ENCODE measurements at places on chromosomes 3 and 15.
A peak's percentile ranks its signal among the peaks of the same experiment; 100 is the strongest.

DNA sequence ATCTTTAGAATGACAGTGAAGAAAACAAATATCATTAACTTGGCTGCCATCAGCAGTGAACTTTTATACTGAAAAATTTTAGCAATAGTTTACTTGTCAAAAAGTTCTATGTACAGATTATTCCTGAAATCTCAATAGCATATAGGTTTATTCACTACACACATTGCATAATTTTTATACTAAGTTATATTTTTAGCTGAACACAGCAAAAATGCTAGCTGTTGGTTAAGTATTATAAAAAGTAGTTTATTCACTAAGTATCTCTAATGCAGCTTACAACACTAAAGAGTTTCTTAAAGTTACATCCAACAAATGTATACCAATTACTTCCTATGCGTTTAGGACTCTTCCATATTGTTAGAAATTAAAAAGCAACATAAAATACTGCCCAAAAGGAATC is 131.9 kb downstream of the SCAPER start:
- no peak for DNase-seq

- DNase-seq = no peak
These were observed 30.4 kb downstream of the CCDC13 start for GRCh38 chr3:42742688-42743087.

DNA sequence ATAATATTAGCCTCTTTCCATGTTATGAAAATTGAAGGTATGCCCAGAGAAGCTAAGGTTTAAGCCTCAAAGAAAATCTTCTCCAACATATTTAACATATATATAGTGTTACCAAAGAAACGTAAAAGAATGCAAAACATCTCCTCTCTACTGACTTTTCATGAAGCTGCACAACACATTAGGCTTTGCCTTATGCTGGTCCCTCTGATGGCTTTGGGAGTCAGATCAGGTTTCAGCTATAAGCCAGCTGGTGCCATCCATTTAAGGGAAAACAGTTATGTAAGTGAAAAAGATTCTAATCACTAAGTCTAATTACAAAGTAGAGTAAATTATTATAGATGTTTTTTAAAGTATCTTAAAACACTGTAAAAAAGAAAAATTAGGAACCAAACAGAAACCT is 410.5 kb downstream of the LSAMP start:
- DNase-seq = no peak

GRCh38 chr3:142224482-142225072 is 808 bp downstream of the GK5 start:
- DNase-seq = no peak

- no peak for DNase-seq
These were observed 55.7 kb downstream of the GALK2 start for GRCh38 chr15:49225572-49226281.

DNA sequence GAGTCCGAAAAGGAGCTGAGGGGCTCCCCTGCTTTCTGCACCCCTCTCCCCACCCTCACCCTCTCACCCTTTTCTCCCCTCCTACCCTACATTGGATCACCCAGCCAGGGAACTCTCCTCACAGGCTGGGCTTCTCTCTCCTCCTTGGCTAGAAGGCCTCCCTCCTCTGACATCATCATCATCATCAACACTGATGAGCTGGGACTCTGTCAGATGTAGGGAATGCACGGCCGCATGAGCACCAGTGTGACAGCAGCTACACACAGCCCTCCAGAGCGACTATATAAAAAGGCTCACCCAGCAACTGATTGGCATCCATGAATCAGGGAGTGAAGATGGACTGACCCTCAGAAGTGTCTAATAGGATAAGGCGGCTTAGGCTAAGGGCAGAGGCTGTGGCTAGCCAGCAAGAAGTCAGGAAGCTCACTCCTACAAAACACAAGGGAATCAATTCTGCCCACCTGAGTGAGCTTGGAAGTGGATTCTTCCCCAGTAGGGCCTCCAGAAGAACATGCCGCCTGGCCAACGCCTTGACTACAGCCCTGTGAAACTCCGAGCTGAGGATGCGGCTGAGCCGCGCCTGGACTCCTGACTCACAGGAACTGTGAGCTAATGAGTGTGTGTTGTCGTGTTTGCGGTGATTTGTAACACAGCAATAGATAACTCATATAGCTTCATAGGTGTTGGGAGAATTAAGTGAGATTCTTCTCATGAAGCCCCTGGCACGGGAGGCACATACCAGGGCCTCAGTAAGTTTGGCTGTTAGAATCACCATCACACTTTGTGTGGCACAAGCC is 147.6 kb downstream of the FAM43A start:
- DNase-seq = no peak

GRCh38 chr15:40314723-40315276 is 7.1 kb upstream of the PLCB2 start:
- no peak for DNase-seq

DNA sequence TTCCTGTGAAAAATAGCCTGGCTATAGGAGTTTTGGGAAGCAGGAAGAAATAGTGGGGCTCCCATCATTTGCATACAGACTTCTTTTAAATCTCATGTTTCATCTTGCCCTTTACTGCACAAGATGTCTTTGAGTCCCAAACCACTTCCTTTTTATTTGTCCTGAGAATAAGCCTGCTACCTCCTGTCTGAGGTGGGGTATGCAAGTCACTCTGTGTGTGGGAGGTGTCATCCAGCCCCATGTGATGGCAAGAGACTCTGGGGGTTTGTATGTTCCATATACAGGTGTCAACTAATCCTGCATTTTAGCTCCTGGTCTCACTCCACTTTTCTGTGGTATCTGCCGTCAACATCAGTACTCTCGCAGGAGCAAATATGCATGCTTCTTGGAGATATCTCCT is 102.0 kb downstream of the OTOL1 start:
- no peak for DNase-seq

- DNase-seq = no peak
These were observed 11.6 kb upstream of the EPB42 start for GRCh38 chr15:43232289-43232874.

GRCh38 chr3:141073580-141073979 is 22.4 kb downstream of the SPSB4 start:
- no peak for DNase-seq

GRCh38 chr3:129793942-129794310 is 99.6 kb downstream of the TMCC1 start:
- peak; percentile 20 for DNase-seq

DNA sequence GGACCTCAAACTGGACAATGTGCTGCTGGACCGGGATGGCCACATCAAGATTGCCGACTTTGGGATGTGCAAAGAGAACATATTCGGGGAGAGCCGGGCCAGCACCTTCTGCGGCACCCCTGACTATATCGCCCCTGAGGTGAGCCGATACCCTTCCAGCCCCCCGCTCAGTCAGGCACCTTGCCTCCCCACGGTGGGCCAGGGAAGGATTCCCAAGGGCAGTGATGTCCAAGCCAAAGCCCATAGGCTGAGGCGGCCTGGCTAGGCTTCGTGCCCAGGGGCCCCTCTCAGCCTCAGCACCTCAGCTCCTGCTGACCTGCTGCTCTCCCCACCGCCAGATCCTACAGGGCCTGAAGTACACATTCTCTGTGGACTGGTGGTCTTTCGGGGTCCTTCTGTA is 27.7 kb downstream of the PRKCD start:
- no peak for DNase-seq

- no peak for DNase-seq
These were observed 218.4 kb upstream of the TLE3 start for GRCh38 chr15:70316059-70316600.

GRCh38 chr3:170056710-170057454 is 19.1 kb downstream of the GPR160 start:
- DNase-seq = no peak

GRCh38 chr3:85495602-85496001 is 536.8 kb downstream of the CADM2 start:
- no peak for DNase-seq

DNA sequence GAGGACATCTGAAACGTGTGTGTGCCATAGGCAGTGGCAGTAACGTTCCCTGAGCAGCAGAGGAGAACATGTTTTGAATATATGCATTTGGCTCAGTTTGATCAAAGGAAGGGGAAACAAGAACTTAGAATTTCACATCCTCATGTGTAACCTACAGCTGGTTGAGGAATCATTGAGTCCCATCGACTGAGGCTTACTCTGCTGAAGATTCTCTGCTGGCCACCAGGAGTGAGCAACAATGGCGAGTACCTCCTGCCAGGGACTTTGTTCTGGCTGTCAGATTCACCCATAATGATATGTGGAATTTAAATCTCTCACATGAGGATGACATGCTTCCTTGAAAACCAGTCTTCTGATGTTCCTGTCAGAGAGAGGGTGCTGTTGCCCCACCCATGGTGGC is 21.3 kb downstream of the GORASP1 start:
- no peak for DNase-seq
